Activated naive CD8-positive, alpha-beta T cell treated with anti-CD3 and anti-CD28 coated beads for 36 hours (primary cell): ENCODE measurements at places on chromosomes 5 and 9.

DNA sequence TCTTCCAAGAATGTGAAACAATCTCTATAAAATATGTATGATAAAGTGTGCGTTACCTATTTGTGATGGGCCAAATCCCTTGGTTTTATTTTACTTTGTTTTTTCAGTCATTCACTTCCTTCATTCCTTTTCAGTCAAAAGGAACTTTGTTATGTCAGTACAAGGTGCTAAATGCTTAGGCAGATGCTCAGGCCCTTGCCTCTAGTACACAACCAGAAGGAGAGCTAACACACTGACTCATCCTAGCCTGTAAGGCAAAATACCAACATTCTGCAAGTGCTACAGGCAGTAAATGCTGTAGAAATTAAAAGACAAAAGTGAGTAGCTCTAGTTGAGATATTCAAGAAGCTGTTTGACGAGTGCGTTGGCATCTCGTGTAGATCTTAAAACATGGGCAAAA, 49.4 kb downstream of the TRPM6 start:
- no peak for DNase-seq

GRCh38 chr5:115440782-115441451, 103.7 kb downstream of the FEM1C start:
- no peak for DNase-seq

- no peak for DNase-seq
Observed at GRCh38 chr5:151295791-151296477, 7.6 kb downstream of the SLC36A3 start.

DNA sequence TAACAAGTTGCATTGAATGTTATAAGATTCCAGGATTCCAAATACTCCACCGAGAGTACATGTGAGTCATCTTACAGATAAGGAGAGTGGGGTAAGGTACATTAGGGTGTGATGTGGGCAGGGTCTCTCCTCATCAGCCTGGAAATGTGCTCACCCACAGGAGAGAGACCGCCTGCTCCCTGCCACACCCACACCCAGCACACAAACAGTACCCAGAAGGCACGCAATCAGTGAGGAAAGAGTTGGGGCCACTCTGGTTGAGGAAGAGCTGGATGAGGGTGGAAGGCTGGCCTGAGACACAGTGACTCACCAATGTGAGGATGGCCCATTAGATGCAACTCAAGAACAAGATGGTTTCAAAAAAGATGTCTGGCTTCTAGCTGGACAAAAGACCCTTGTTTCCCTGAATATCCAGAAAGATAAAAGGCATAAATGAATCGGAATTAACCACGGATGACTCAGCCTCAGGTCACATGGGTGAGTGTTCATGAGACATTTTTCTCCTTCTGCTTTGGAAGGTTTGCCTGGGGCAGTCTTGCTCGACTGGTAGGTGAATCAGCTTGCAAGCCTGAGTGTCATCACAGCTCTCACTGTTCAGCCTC, 51.1 kb upstream of the LHFPL2 start:
- DNase-seq, result no peak

- DNase-seq, result no peak
Observed at GRCh38 chr9:77013932-77014596, 5.4 kb upstream of the FOXB2 start.

DNA sequence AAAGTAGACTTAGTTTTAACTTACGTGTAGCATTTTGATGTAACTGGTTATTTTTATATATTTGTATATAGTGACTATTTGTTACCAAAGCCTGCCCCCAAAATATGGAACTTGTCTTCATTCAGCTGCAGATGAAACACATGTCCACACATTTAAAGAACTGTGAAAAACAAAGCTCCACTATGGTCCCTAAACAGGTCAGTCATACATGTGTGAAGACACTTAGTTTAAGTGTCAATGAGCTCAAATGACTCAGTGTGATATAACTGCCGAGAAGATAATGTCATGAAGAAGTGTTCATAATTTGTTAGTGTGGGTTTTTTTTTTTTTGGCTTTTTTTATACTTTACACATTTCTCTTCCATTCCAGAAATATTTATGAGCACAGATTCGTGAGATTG, 28.2 kb downstream of the HAVCR1 start:
- DNase-seq, result no peak

- no peak for DNase-seq
Observed at GRCh38 chr9:133369933-133370332, 5.9 kb downstream of the SURF4 start.

DNA sequence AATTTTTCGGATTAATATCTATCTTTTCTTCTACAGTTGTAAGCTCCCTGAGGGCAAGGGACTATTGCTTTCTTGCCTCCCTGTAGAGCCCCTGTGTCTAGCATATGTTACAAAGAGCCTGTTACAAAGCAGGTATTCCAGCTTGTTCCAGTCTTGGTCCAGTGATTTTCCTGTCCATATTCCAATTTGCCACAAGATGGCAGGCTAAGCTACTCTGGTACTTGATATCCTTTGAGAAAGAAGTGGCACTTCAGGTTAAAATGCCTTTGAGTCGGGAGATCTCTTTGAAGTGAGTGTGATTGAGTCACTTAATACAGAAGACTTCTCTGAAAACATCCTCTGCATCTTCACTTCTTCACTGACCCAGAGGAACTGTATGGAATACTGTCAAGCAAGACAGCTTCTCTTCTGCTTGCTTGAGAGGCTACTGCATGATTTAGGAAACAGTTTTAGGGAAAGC, 24.5 kb downstream of the CAVIN4 start:
- DNase-seq, result no peak

DNA sequence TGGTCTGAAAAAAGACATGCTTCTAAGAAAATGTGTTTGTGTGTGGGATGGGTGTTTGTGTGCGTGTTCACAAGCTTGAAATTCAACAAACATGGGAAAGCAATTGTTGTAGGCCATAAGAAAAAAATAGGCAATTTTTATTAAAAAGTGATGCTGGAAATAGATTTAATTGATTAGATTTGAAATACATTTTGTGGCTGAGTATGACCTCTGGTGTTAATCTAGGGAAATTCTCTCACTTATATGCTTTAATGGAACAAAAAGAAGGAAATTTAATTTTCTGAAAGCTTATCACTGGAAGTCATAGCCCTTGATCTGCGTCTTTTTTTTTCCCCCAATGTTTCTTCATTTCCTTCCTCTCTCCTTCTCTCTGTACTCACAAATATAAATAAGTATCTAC, 3.5 kb upstream of the KCNN2 start:
- no peak for DNase-seq

DNA sequence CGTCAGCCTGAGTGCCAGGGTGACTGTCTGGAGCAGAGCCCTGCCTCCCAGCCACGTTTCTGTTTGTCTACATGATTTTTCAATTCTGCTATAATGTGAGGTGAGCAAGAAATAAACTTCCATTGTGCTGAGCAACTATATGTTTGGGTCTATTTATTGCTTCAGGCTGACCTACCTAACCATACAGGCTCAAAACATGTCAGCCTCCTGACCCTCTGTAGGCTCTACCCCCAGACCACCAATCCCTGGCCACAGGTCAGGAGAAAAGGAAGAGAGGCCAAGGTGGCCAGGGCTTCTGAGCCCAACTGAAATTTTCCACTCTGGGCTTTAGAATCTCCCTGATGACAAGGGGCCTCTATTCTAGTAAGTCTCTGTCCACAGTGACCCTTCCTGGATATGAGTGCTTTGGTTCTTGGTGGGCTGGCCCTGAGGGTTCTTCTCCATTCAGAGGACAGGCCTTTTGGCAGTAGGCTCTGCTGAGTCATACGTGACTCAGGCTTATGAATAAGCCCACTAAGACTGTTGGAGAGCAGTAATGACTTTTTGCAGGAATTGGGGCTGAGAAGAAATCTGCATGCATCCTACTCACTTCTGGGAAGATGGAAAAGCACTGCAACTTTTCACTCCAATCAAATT, 117.2 kb upstream of the TBCA start:
- DNase-seq, result no peak

- no peak for DNase-seq
Observed at GRCh38 chr5:137300411-137301240, 198.5 kb downstream of the SPOCK1 start.

DNA sequence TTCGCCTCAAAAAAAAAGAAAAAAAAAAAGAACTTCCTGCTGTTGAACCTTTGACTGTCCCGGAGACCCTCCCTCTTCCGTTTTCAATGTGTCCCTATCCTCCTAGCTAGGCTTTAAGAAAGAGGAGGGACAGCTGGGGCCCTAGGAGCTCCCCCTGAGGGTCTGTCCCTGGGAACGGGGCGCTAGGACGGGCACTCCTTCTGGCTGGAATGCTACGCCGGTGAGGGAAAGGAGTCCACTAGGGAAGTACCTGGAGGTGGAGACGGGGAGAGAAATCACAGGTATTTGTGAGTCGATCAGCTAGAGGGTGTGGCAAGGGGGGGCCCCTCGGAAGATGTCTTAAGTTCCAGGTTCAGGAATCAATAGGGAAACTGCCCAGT, 4.6 kb downstream of the SIT1 start:
- no peak for DNase-seq
